ENCODE measurements at places on chromosomes 2 and 18.

- no peak for ATAC-seq
Observed at GRCh38 chr2:26916128-26916692, 54.2 kb upstream of the MAPRE3 start.

DNA sequence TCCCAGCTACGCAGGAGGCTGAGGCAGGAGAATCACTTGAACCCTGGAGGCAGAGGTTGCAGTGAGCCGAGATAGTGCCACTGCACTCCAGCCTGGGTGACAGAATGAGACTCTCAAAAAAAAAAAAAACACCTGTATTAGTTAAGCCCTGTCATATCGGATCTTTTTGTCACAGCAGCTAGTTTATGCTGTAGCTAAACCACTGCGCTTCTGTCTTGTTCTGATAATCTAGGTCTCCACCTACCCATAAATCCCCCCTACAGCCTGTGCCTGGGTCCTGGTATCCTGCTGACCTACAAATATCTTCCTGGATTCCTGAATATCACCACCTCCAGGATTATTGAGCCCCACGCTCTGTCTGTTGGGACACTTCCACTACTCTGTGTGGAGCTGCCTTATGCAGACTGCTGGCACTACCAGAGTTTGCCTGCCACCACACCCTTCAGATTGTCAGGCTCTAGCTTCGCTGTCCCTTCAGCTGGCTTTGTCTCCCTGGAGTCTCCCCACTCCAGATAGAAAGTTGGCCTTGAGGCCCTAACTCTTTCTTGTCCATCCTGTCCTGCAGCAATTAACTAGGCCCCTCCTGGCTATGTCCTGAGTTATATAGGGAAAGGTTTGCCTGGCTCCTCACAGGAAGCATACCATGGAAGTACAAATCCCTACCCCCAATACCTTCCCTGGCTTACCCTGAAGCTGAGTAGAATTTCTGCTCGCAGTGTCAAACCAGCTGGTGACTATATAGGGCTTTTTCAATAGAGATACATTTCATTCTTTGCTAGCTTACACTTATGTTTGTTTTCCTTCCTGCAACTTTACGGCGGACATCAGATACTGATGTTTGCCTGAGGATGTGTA, 136.0 kb upstream of the SERTAD2 start:
- no peak for ATAC-seq

- no peak for ATAC-seq
Observed at GRCh38 chr2:134216152-134216829, 37.6 kb upstream of the MGAT5 start.

GRCh38 chr2:147980940-147981528, 39.5 kb downstream of the ORC4 start:
- no peak for ATAC-seq

DNA sequence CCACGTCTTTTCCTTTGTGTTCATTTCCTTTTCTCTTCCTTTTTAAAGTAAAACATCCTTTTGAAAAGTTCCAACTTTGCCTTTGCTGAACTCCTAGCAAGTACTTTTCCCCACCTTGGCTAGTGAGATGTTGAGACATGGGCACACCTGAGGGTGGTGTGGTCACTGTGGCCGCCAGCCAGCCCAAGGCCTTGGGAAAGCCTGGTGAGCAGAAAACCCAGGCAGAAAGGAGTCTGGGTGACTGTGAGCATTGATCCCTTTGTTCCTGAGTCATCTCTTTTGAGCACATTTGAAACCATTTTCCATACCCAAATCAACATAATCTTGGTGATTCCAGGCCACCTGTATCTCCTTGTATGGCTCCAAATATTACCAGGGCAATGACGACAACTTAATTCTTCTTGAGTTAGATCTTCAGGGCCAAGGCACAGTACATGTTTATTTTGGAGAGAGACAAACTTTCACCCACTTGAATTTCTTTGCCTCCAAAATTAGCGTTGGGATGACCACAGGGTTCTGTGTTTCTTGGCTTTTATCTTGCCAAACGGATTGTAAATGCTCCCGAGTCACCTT, 14.5 kb downstream of the EPAS1 start:
- ATAC-seq = no peak

DNA sequence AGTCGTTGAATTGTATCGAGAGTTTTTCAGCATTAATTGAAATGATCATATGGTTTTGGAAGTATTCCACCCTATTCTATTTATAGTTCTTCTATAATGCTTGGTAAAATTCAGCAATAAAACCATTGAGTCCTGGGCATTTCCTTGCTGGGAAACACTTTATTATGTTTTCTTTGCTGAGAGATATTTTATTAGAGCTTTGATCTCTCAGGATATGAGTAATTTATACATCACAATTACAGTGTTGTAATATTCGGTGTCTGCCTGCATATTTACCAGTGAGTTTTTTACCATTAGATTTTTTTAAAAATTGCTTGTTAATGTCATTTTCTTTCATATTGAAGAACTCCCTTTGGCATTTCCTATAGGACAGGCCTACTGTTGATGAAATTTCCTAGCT, 402.7 kb upstream of the FSIP2 start:
- ATAC-seq = no peak

DNA sequence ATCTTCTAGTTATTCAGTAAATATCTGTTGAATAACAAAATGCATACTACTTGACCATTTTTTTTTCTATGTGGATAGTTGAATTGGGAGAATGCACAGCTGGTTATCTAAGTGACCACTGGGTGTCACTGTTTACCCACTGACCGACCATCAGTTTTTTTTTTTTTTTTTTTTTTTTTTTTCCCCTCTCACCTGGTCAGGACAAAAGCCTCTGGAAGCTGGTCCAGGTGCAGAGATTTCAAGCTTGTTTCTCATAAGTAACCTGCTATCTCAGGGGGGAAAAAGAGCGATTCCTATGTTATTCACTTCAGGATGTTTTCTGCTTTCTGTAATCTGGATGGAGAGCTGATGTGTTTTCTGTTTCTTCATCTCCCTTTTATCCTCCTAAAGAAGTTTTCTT, 256.0 kb downstream of the DCDC2C start:
- ATAC-seq = no peak

GRCh38 chr2:203775684-203776083, 69.2 kb downstream of the CD28 start:
- ATAC-seq = no peak

DNA sequence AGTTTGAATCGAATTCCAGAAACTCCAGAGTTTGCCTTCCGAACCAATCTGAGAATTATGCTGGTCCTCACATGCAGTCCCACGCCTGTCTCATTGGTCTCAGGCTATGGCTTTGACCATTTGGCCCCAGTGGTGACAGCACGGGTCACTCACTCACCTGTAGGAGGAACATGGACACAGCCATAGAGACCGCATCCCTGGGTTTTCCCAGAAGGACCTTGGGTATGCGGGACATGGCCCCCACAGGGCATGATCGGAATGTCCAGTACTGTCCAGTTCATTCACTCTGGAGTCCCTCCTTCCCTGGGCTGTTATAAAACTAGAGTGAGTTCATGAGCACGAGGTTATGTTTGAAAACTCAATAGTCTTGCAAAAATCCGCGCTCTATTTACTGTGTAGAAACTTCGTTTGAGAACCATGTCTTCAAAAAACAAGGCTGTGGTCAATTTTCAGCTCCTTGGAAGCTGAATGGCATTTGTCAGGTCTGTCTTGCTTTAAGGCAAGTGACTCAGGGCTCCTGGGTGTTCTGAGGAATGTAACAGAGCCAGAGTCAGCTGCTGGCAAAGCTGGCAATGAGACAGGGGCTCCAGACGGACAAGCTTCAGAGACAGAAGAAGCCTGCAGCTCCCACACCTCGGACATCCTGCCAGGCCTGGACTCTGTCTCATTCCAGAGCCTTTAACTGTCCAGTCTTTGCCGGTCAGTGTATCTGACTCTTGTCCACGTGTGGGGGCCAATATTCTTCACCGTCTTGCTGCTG, 86.7 kb upstream of the TMEM18 start:
- ATAC-seq = no peak

GRCh38 chr2:236984046-236984445, 101.6 kb upstream of the COPS8 start:
- ATAC-seq = peak; percentile 31

GRCh38 chr2:238551091-238551490, 124.4 kb downstream of the ASB1 start:
- ATAC-seq = no peak

DNA sequence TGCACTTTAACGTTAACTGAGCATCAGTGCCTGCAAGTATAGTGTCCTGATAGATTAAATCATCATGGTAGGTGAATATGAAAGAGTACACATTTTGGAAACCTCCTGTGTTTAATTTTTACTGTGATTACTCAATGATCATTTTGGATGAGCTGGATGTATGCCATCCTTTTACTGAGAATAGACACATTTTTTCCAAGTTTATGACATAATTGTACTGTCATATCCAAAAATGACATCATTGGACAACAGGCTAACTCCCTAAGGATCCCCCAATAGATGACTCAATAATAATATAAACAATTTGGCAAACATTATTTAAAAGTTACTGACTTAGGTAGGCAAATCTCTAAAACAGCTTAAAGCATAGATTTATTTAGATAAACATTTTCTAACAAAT, 410.8 kb upstream of the REG3G start:
- ATAC-seq = no peak

DNA sequence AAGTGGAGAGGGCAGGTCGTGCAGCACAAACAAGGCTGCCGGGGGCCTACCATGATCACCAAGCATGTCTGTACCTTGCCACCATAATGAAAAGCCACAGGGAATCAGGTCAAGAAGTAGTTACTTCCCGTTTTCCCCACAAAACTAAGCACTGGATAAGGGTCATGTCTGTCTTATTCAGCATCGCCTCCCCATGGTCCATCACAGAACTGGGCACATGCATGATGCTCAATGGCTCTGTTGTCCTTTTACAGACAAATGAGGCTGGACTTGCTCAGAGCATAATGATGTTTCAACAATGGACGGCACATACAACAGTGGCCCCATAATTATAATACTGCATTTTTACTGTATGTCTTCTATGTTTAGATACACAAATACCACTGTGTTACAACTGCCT, 27.5 kb downstream of the REEP1 start:
- no peak for ATAC-seq

DNA sequence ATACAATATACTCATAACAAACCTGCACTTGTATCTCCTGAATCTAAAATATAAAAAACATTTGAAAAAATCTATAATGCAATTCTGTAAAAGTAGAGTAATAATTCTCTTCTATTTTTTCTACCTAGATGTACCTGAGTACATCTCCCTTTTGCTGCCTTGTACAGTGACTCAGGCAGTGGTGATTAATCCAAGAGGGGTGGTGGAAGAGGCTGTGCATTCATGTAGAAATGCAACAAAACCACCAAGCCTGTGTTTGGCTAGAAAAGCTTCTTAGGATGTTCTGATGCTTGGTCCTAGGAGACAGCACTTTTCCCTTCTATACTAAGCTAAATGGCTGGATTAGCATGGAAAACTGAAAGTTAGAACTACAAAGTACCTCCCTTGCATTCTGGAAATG, 245.8 kb downstream of the DPP10 start:
- ATAC-seq = no peak
